ENCODE measurements at places on chromosomes 16 and 17.

GRCh38 chr17:2749058-2749783 lies at the start of gene CCDC92B:
CCDC92B (minus strand) TSS chr17:2749652; CDS start chr17:2735145, 14,507 bp downstream.
- no peak for DNase-seq

- no peak for DNase-seq
These were observed 42.5 kb downstream of the YPEL2 start for GRCh38 chr17:59373882-59374495.

DNA sequence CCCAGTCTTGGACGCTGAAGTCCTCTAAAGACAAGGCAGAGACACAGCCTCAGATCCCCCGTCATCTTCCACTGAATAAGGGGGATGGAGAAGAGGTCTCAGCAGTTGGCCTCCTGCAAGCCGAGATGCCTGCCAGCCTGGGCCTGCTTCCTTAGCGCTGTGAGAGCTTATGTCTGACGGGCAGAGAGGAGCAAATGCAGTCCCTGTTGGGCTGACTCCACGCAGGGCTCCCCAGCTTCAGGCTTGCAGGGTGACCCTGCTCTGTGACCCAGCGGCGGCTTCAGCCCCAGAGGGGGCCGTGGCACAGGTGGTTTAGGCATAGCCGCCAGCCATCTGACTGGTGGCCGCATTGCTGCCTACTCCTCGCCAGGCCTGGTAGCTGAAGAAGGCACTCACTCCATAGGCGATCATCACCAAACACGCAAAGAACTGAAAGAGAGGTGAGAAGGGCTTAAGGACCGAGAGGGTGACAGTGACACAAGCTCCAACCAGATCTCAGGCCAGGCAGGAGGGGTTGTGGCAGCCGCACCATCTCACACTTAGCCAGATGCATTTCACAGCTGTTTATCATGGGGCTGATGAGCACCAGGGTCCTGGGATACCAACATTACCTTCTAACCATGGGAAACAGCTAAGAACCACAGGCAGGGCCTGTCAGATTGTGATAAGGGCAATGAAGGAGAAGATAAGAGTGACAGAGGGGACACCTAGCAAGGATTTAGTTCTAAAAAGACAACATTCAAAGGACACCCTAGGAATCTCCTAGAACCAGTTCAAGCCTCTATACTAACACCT lies 11.7 kb downstream of the ARL2BP start:
- no peak for DNase-seq

DNA sequence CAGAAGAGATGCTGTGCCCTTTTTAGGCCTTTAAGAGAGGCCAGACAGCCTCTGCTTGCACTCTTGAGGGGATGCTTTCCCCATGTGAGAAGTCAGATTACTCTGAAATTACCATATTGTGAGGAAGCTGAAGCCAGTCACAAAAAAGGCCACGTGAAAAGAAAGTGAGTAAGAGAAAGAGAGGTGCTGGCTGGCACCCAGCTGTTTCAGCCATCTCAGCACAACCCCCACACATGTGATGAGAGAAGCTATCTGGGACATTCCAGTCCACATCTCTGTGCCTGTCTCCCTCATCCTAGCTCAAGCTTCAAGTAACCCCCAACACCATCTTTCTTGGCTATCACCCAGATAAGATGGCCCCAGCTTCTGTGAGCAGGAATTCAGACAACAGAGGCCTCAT lies 131.4 kb downstream of the HS3ST2 start:
- DNase-seq, result no peak

- DNase-seq, result no peak
These were observed 95.7 kb upstream of the AKTIP start for GRCh38 chr16:53598511-53599275.

DNA sequence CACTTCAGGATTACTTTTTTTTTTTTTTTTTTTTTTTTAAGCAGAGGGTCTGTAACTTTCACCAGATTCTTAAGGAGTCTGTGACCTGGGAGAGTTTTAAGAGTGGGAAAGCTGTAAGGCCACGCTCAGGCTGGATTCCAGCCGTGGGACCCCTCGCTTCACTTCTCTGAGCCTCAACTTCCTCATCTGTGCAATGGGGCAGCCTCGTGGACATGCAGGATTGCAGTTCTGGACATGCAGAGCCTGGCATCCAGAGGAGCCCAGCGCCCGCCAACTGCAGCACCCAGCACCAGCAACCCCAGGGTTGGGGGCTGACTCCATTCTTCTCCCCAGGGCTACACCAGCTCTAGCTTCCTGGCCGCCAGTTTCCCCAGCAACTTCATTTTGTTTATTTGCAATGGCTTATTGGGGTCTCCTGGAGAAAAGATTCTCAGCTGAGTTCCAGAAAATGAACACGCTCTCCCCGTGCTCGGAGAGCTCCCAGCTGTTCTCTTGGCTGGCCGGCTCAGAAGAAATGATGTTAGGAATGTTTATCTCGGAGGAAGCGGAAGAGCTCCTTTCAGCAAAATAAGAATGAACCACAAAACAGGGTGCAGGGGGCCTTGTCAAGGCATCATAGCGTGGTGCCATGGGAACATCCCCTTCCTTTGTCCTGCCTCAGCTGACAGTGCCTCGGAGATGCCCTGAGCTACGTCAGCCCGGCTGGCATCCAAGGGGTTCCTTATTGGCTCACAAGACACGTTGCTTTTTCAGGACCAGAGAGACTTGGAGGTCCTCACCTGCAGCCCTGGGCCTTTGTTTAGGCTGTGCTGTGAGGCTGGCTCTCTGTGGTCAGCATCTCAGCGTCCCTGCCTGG lies 22.9 kb upstream of the ZCCHC14 start:
- DNase-seq, result no peak

DNA sequence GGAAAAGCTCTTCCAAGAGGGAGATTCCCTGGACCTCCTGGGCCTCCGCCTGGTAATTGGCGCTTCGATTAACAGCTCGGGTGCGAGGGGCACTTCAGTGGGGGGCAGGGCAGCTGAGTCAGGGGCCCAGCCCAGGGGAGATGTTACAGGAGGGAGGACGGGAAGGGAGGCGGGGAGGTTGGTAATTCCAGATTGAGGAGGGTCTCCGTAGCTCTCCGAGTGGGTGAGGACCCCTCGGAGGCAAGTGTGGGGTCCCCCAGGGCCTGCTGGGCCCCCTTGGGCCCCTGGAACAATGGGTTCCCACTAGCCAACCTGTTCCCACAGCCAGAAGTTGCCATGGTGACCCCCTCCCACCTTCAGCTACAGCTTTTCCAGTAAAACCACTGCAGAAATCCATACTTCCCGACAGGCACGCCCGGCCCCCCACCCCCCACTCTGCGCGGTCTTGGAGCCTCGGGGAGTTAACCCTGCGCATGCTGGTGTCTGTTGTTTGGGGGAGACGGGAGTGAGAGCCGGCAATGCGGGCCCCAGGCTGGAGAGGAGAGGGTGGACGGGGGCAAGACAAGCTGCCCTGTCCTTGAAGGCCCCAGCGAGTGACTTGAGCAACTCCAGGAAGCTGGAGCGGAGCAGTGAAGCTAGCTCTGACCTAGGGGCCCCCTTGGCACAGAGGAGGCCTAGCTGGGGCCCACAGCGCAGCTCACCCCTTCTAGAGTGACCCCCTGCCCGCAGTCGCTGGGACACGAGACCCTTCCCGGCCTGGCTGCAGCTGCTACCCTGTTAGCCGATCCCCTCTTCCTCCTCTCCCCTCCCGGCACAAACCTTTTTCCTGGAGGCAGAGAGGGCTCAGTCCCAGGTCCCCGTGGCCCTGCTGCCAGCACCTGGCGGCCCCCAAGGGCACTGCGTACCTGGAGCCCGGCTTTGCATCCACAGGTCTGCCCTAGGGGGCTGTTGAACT lies 37.8 kb downstream of the TMEM235 start:
- DNase-seq, result no peak

- DNase-seq, result no peak
These were observed 32.4 kb downstream of the SPAG9 start for GRCh38 chr17:51088287-51088686.

GRCh38 chr17:43905985-43906852 lies 1.1 kb downstream of the MPP2 start:
- no peak for DNase-seq

DNA sequence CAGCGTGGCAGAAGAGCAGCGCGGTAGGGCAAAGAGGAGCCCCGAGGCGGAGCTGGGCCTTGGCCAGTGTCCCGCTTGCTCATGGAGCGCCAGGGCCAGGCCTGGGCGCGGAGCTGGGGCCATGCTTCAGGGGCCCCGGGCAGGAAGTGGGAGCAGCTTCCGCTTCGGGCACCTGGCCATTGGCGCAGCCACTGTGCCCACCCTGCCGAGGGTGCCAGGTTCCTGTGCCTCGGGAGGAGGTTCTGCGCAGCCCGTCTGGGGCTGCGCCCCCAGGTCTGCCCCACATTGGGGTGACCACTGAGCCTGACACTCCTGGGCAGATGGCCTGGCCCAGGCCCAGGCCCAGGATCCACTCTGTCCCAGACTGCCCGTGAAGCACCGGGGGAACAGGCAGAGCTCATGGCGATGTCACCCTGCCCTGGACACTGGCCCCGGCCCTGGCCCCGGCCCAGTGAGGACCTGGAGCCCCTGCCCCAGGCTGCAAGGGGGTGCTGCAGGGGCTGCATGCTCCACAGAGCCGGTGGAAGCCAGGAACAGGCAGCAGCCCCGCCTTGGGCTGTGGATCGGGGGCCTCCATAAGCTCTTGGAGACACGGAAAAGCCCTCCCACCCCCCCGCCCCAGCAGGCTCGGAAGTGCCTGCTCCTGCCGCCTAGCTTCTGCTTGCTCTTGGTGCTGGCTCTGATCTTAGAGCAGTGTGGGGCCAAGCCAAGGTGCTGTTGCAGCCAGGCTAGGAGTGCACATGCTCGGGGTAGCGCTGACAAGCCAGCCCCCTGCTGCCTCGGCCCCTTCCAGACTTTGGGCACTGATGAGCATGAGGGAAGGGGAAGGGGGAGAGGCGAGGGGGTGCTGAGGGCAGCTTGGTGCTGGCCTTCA lies 35.9 kb upstream of the FOXJ1 start:
- DNase-seq, result no peak

GRCh38 chr16:49352892-49353291 lies 20.7 kb upstream of the C16orf78 start:
- no peak for DNase-seq

GRCh38 chr16:3171181-3171854 lies 16.7 kb upstream of the OR1F1 start:
- DNase-seq, result no peak

GRCh38 chr16:29653471-29653870 lies 9.6 kb upstream of the SPN start:
- no peak for DNase-seq

- DNase-seq, result no peak
These were observed 59.2 kb downstream of the BMERB1 start for GRCh38 chr16:15493466-15494180.

DNA sequence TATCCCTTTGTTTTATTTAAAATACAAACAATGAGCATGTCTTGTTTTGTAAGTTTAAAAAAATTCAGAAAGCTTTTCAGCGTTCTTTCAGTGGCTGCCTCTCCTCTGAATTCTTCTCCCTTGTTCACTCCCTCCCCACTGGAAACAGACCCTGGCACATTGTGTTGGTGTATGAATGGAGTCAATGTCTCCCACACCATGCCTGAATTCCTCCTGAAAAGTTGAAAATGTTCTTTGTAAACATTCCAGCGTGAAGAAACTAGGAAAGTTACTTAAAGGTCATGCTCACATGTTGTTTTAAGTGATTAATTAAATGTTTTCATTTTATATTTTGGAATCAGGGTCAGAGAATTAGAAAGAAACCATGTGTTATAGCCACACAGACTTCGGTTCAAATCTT lies 136.9 kb upstream of the DYNLRB2 start:
- DNase-seq, result no peak

- no peak for DNase-seq
These were observed 8.4 kb downstream of the RARA start for GRCh38 chr17:40317345-40317873.

DNA sequence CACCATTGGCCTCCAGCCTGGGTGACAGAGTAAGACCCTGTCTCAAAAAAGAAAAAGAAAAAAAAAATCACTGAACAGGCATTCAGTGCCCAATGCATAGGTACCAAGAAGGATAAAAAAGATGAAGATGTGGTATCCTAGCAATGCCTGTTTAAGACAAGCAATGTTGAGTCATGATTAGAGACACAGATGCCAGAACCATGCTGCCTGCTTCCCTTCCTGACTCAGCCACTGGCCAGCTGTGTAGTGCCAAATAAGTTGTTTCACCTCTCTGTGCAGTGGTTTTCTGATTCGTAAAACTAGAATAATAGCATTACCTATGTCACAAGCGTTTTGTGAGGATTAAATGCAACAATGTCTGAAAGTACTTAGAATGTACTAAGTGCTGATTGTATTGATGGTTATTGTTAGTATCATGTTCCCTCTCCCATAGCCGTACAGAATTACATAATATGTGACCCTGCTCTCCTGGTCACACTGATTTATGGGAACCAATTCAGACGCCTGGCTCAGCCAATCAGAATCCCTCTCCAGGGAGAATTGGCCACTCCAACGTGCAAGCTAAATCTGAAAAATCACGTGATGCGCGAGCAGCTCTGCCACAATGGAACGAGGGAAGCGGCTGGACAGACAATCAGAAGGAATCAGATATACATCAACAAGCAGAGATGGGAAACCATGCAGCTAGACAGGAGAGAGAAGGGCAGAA lies 241.9 kb downstream of the SLC39A11 start:
- no peak for DNase-seq

DNA sequence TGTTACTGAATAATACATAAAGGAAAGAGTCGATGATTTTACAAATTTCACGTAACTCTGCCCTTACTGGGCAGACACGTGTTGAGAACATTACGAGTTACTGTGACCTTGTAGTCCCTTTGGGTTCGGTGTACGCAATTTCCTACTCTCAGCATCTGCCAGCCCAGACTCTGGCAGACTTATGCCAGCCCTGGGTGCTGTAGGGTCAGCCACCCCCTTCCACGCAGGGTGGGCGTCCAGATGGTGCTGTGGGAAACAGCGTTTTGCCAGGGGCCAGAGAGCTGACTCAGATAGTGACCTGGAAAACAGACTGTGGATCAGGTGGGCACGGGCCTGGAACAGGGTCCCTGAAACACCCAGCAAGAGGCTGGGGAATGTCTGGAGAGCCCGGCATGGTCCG lies 148.9 kb downstream of the RPTOR start:
- no peak for DNase-seq

GRCh38 chr17:82315703-82316358 lies 1.6 kb downstream of the CD7 start:
- DNase-seq, result no peak

DNA sequence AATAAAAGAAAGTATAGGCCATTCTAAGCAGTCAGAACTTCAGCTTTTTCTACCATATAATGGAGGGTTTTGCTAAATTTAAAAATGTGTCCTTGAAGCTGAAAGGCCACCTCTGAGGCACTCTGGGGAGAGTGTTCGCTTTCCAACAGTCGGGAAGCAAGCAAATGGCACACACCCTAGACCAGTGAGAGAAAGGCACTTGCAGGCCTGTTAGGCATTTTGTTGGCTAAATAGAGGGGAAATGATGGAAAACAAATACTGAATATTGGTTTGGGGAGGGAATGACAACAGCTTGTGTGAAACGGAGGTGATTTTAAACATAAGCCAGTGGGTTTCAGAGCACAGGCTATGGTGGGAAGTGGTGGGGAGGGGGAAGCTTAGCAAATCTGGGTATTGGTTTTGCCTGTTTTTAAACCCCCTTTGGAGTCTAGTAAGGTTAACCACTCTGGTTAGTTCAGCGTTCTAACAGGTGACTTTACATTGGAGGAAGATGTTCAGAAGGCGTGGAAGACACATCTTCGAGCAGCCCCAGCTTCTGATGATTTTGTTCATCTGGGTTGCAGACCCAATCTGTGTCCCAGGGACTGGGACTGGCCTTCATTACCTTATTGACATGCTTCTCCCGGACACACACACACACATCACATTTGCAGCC lies 90.5 kb downstream of the PRKCA start:
- DNase-seq, result no peak

- no peak for DNase-seq
These were observed 93.9 kb downstream of the C17orf67 start for GRCh38 chr17:56739776-56740175.

Measured in NCI-H1436 treated with DMSO at 0.1 percent for 48 hours (cell line).